Stimulated activated CD8-positive, alpha-beta memory T cell treated with anti-CD3 and anti-CD28 coated beads, Interleukin-12 subunit alpha, Interleukin-12 subunit beta, amount 100 ng/mL, for 1 hour (primary cell): ENCODE measurements at places on chromosomes 1 and 21.

- DNase-seq = peak; percentile 11
Observed at GRCh38 chr1:26959722-26960624, at the start of gene KDF1. Gene KDF1 (minus strand): TSS chr1:26960468. CDS start chr1:26952380, 8,088 bp downstream.

DNA sequence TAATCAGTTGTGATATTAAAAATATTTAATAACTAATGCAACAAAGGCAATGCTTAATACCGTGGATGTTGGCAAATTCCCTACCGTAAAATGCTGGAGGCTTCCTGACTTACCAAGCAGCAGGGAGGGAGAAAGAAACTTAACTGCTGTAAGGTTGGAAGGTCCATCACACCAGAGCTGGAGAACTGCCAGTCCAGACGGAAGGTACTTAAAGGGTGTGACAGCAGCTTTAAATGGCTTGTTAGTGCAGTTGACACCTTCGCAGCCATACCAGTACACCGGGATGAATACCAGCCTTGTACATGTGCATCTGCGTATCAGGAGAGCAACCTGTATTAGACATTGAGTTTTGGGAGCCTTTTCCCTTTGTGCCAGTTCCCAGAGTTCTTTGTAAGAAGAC is 269.5 kb upstream of the NCAM2 start:
- DNase-seq = no peak

DNA sequence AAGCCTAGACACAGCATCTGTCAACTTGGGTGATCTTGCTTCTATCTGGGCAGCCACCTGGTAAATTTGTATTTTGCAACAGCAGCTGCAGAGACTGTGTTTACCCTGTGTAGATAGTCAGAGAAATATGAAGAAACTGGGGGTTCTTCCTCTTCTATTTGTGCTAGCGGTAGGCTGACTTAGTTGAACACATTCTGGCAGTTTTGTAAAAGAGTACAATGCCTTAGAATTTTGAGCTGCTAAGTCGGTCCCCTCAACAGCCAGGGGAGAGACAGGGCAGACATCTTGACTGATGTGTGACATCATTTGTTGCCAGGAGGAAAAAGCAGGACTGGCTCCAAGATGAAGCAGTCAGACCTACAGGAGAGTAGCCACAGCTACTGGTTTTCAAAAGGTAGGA is 53.7 kb downstream of the KCNJ6 start:
- DNase-seq = no peak

GRCh38 chr1:150905301-150905700 is 18.4 kb downstream of the CTXND2 start:
- DNase-seq = no peak

- no peak for DNase-seq
Observed at GRCh38 chr1:89068291-89068690, 3.3 kb upstream of the GBP1 start.

- peak; percentile 67 for DNase-seq
Observed at GRCh38 chr1:3618881-3619671, 5.7 kb upstream of the TPRG1L start.

GRCh38 chr1:21921100-21921875 is 15.8 kb downstream of the HSPG2 start:
- DNase-seq = no peak

DNA sequence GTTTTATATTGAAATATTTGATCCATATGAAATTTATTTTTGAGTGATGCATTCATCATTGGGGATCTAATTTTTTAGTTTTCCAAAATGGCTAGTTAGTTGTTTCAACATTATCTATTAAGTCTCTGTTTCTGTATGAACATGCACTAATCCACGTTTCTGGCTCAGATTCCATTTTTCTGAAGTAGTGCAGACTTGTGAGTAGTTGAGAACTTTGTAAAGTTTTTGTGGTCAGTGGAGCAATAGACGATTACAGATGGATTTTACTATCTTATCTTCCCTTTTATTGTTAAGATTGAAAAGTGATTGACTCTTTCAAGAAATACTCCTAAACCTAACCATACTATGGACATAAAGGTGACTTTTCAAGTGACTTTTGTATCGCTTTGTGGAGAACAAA is 16.7 kb downstream of the SOAT1 start:
- DNase-seq = no peak

GRCh38 chr21:15057285-15057684 is 7.5 kb downstream of the NRIP1 start:
- DNase-seq = no peak

DNA sequence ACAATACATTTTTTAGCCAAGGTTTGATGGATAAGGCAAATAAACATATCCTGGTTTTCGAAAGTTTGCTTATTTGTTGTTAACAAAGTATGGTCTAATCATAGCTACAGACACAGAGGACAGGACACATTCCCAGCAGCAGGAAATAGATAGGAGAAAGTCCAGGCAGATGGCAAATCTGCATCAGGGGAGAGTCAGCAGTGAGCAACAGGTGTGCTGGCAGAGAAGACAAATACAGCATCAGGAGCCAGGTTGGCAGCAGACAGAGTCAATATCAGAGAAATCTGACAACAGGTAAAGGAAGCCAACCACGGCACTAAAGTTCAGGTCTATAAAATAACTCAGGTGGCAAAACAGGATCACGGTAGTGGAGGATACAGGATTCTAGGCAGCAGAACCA is 210.7 kb upstream of the PTBP2 start:
- DNase-seq = no peak

DNA sequence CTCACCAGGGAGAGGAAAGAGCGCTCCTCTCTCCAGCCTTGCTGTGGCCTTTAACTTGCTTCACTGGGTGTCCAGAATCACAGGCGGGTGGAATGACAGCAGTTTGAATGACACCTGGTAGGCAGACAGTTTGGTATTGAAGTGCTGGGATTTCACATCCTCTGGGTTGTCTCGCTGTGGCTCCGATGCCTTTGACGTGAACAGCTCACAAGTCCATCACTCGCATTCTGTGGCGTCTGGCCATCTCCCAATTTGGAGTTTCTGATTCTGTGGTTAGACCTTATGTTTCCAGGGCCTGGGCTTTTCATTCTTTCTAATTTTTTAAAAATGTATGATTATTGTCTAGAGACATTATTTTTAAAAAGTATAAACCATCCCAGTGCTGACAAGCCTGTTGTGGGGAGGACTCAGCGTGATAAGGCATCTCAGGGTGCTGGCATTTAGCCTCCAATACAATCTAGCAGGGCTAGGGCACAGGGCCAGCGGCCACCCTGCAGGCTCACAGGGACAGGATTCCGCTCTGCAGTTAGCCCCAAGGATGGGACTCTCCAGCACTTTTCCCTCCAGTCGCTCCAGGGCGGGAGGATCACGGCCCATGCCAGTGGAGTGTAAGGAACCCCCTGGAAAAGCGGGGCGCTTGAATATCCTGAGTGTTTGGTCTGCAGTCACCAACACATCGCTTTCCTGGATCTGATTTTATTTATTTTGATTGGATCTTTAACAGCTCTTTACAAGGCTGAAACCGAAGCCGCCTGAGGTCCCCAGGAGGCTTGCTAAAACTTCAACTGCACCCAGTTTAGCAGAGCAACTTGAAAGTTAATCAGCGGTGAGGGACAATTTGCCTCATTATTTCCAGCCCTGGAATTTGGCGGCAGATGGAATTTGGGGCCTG is 178.3 kb downstream of the TRABD2B start:
- no peak for DNase-seq

DNA sequence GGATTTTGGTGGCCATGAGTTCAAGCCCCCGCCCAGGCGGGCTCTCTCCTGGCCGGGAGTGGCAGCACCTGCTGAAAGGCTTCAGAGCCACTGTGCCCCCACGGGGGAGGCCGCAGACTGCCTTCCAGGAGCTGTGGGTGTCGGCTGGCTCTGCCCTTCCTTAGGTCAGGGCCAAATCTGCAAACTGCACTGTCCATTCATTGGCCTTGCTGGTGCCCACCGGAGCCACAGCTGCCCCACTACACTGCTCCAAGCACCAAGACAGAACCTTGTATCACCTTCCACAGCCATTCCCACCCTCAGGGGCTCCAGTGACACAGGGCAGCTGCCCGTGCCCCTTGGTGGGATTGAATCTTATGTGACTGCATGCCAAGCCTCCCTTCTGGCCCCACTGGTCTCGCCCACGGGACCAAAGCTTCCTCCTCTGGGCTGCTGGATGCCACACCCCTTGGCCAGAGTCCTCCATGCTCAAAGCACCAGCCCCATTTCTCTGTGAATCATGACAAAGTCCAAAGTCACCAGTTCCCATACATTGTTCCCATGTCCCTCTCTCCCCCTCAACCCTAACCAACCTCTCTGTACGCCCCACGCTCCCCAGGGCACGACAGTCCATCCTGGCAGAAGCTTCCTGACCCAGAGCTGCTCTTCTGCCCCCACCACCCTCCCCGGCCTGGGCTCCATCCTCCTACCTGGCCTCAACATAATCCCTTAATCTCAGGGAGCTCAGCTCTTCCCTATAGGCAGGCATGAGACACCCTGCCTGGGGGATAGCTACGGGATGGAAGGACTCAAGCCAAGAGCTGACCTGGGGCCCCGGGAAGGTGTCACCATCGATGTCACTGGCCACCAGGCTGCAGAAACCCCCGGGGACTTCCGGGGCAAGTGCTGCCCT is 20.9 kb upstream of the GPR153 start:
- no peak for DNase-seq

DNA sequence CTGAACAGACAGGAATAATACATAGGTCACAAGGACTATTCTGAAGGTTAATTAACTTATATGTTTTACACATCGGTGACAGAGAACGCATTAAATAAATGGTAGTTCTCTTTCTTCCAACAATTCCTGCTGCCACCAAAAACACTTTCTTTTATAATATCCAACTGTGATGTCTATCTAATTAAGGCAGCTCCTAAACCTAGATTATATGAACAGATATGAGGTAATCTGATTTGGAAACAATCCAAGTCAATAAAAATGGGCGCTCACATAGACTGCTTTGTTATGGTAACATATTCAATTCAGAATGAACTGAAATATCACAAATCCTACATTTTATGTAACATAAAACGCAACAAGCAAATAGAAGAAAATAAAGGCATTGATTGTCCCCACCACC is 16.0 kb downstream of the CYYR1 start:
- DNase-seq = no peak

- no peak for DNase-seq
Observed at GRCh38 chr1:47230692-47231300, 1.2 kb downstream of the TAL1 start.

DNA sequence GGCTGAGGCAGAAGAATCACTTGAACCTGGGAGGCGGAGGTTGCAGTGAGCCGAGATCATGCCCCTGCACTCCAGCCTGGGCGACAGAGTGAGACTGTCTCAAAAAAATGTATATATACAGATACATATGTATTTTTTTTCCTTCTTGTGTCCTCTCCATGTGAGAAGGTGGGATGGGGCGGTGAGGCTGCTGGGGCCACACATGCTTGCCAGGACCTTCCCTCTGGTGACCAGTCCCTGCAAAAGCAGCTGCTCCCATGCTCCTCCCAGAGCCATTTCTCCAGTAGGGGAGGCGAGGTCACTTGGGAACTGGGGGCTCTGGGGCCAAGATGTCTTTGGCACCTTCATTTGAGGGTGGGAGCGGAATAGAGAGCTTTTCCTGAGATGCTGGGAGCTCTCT is 74.9 kb downstream of the PIK3CD start:
- DNase-seq = no peak

GRCh38 chr1:183730886-183731573 is 73.9 kb upstream of the RGL1 start:
- DNase-seq = no peak

DNA sequence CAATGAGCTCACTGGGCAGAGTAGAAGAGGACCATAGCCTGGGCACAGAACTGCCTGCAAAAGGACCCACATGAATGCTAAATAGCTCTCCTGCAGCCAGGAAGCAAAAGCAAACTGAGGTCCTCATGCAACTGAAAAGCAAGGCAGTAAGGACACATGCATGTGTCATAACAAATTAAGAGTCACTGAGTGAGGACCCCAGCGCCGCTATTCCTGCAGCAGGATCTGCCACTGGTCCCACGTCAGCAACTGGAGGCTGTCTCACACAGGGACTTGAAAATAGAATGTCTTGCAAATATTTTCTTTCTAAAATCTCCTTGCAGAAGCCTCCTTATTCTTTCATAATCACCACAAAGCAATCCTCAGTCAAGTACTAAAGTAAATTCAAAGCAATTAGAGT is 559.6 kb upstream of the DAB1 start:
- DNase-seq = no peak

GRCh38 chr1:218660678-218661053 is 315.5 kb downstream of the TGFB2 start:
- DNase-seq = no peak

DNA sequence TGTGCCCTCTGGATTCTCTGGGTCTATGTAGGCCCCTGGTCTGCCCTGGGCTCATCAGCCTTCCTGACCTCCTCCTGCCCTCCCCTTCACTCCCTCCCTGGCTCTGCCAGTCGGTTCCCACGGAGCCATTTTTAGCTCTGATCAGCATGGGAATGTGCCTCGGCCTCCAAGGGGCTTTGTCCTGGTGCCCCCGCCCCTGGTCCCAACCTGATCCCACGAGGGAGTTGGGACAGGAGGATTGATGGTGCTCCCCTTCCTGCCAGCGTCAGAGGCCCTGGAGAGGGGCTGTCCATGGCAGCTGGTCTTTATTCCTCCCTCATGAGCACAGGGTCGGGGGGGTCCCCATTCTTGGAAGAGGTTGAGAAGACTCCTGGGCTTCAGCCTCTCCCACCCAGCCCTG is 24.9 kb downstream of the ETNK2 start:
- no peak for DNase-seq

DNA sequence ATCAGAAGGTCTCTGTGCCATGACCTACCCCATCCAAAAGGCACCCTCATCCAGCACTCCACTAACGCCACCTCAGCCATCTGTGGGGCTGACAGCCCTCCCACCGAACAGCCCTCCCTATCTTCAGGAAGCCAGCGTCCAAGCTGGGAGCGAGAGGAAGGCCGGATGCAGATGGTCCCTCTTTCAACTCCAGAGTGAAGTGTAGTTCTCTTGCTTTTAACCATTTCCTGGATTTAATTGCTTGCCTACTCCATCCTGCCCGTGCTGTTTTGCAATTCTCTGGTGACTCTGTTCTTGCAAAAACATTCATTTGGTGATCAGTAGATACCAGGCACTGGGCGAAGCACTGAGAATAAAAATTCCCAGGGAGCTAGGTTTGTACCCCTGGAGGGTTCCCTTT is 8.2 kb upstream of the DYRK1A start:
- no peak for DNase-seq

DNA sequence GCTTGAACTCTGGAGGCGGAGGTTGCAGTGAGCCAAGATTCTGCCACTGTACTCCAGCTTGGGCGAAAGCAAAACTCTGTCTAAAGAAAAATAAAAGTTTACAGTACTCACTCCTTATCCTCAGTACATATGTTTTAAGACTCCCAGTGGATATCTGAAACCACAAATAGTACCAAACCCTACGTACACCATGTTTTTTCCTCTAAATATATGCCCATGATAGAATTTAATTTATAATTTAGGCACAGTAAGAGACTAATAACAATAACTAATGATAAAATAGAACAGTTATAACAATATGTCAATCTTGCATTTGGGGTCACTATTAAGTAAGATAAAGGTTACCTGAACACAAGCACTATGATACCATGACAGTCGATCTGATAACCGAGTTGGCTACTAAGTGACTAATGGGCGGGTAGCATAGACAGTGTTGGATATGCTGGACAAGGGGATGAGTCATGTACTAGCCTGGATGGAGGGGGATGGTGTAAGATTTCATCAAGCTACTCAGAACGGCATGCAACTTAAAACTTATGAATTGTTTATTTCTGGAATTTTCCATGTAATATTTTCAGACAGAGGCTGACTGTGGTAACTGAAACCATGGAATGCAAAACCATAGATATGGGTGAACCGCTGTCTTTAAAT is 43.7 kb downstream of the ST7L start:
- no peak for DNase-seq
